ENCODE measurements at places on chromosomes 3 and 15.

- DNase-seq: no peak
Measured at GRCh38 chr3:101458387-101458786, 54.6 kb downstream of the SENP7 start.

DNA sequence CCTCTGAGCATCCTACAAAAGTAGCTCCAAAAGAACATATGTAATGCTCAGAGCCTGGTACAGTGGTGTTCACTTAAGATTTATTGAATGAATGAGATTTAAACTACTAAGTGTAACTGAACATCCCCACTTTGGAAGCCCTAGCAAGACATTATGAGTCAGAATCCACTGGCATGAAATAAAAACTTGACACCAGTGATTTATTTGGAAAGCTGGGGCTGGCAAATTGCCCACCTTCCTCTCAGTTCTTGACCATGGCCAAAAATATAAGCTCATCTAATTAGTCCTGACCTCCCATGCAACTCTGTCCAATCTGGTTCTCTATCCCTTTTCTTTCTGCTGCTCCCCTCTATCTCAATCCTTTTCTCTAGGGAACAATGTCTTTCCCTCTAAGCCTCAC, 418.0 kb downstream of the PLCL2 start:
- no peak for DNase-seq

GRCh38 chr15:85771781-85772445, 22.8 kb downstream of the KLHL25 start:
- no peak for DNase-seq

- DNase-seq: no peak
Measured at GRCh38 chr3:132652640-132653270, 6.9 kb downstream of the ACAD11 start.

GRCh38 chr3:133490468-133491351, 82.8 kb upstream of the CDV3 start:
- DNase-seq: no peak

DNA sequence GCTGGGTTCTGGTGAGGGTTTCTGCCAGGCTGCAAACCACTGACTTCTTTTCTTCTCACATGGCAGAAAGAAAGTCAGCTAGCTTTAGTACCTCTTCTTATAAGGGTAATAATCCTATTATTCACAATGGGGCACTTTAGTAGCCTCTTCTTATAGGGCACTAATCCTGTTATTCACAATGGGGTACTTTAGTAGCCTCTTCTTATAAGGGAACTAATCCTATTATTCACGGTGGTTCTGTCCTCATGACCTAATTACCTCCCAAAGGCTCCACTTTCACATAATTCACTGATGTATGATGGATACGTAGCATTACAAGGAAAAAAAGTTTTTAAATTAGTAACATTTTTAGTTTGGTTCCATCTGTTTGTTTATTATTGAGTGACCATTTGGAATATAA, 671.3 kb downstream of the NSUN3 start:
- DNase-seq: no peak

DNA sequence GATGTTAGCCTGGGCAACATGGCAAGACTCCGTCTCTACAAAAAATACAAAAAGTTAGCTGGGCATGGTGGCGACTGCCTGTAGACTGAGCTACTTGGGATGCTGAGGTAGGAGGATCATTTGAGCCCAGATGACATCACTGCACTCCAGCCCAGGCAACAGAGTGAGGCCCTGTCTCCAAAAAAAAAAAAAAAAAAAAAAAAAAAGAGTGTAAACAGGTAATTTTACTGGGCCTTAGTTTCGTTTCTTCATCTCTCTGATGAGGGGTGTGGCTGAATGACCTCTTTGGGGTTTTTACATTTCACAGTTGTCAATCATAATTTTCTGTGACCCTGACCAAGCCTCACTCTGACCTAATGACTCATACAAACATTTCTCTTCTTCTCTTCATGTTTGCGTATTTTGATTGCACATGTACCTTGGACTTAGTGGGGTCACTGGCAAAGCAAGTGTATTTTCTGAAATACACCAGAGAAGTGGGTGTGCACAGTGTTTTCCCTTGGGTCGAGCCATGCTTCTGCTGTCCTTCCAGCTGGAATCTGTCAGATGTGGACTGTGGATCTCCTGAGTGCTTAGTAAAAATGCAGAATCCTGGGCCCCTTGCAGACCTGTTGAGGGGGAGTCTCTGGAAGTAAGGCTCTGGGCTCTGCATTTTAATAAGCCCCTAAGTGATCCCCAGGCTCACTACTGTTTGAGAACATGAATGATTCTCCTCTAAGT, 140.5 kb downstream of the FNDC3B start:
- peak; percentile 39 for DNase-seq

DNA sequence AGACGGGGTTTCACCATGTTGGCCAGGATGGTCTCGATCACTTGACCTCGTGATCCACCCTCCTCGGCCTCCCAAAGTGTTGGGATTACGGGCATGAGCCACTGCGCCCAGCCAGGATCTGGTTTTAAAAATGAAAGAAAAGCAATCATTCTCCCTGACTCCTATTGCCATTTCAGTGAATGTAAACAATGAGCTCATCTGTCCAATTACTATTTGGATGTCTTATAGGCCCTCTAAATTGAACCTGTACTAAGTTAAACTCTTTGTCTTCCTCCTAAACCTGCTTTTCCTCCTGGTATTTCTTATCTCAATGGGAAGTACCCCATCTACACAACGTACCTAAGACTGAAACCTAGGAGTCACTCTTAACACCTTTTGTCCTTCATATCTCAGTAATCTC, 23.7 kb downstream of the PCYT1A start:
- no peak for DNase-seq

GRCh38 chr3:122415104-122415744, 638 bp downstream of the WDR5B start:
- peak; percentile 43 for DNase-seq

GRCh38 chr3:13288732-13289718, 131.1 kb downstream of the NUP210 start:
- no peak for DNase-seq

- DNase-seq: no peak
Measured at GRCh38 chr3:48511551-48511950, 7.6 kb upstream of the SHISA5 start.

GRCh38 chr3:43217206-43217605, 69.1 kb upstream of the SNRK start:
- no peak for DNase-seq

DNA sequence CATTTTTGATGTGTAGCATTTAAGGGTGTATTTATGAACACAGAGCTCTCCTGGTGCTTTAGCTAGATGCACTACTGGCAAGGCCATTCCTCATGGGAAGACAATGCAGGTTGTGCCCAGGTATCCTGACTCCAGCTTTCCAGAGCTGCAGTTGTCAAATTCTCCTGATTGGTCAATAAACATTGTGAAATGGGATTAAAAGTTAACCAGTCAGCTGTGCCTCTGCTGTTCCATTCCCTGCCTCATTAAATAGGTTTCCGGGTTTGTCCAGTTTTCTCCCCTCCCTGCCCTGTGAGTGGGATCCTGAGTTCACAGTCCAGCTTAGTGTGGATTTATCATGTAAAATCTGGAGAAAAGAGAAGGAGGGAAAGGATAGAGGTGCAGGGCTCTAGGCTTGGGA, 207.3 kb downstream of the SQOR start:
- no peak for DNase-seq

- DNase-seq: no peak
Measured at GRCh38 chr3:146682171-146682570, 77.0 kb upstream of the PLSCR5 start.

GRCh38 chr15:77044228-77045042, 26.5 kb downstream of the TSPAN3 start:
- DNase-seq: no peak

GRCh38 chr3:109804697-109805096, 467.4 kb upstream of the DPPA4 start:
- no peak for DNase-seq

DNA sequence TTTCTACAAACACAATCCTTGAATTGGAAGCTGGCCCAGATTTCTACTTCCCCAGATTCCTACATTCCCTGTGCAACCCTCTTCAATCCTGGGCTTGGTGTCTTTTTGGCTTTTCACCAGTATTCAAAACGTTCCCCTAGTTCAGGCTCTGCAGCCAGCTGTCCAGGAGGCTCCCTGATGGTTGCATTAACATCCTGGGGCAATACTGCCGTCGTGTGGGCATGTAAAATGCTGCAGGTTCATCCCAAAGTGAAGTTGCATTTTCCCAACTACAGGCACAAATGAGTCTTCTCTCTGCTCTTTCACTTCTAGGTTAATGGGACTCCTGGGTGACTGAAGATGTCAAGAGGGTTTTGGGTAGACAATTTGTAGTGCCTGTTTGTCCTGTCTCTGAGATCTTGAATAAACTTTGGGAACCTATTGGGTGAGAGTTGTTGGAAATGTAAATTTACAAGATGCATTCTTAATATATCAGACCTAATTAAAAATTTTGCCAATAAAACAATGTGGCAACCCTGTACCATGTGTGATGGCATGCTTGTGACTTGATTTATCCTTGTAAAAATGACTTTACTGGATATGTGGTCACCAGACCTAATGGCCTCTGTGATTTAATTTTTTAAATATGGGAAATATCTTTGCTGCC, 28.6 kb downstream of the SOX14 start:
- no peak for DNase-seq

GRCh38 chr3:186361762-186362536, at the start of gene DGKG:
Gene DGKG, minus strand, starts transcription at chr3:186362234. Its CDS starts 41,775 bp downstream, at chr3:186320459.
- peak; percentile 52 for DNase-seq

DNA sequence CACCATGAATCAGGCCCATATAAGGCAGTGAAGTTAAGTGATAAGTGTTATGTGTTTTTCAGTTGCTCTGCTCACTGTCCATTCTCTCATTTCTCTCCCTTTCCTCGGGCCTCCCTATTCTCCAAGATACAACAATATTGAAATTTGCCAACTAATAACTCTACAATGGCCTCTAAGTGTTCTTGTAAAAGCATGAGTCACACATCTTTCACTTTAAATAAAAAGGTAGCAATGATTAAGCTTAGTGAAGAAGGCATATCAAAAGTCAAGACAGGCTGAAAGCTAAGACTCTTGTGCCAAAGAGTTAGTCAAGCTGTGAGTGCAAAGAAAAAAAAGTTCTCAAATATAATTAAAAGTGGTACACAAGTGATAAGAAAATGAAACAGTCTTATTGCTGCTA, 675.4 kb downstream of the OTOL1 start:
- no peak for DNase-seq

DNA sequence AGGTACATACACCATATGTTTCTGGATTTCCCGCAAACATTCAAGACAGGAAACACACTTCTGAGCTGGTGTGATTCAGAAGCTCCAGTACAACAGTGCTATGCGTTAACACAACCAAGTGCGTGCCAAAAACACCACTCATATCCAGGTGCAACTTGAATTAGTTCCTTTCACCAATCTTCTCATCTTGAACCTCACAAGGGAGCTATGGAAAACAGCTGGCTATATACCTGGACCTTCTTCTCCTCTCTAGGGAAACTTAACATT, 31.3 kb downstream of the SUSD5 start:
- DNase-seq: no peak

Data from A549 (cell line).